Renal pelvis (tissue), 12 donors: ENCODE measurements at places on chromosomes 13 and 19.

- no peak for DNase-seq
Measured at GRCh38 chr19:18053576-18054219, 33.0 kb downstream of the IL12RB1 start.

- DNase-seq = no peak
Measured at GRCh38 chr19:7787141-7787540, 24.1 kb downstream of the CLEC4M start.

DNA sequence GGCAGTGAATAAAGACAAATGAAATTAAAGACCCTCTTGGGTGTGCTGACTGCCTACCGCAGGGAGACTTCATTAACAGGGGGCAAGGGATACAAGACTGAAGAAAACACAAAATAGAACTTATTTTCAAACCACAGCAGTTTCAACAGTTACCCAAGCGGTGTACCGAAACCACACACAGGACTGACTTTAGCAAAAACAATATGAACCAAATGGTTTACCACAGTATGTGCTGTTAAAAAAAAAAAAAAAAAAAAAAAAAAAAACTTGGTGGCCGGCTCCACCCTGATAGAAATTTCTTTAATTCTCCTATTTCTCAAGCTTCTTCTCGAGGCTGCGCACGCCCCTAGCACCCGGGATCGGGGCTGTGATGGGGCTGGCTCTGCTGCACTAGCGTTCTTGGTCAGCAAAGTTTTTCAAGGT is 42.6 kb downstream of the KLF2 start:
- DNase-seq = no peak

GRCh38 chr19:55230780-55231179 is 2.2 kb upstream of the TMEM86B start:
- no peak for DNase-seq
